ENCODE measurements at places on chromosomes 7 and 10.

GRCh38 chr10:21355591-21356011, 169.9 kb downstream of the SKIDA1 start:
- no peak for DNase-seq

GRCh38 chr7:2631946-2632732, at the start of gene TTYH3:
TTYH3 (plus strand) TSS chr7:2631986; CDS start chr7:2632156, 170 bp downstream.
- DNase-seq = no peak

DNA sequence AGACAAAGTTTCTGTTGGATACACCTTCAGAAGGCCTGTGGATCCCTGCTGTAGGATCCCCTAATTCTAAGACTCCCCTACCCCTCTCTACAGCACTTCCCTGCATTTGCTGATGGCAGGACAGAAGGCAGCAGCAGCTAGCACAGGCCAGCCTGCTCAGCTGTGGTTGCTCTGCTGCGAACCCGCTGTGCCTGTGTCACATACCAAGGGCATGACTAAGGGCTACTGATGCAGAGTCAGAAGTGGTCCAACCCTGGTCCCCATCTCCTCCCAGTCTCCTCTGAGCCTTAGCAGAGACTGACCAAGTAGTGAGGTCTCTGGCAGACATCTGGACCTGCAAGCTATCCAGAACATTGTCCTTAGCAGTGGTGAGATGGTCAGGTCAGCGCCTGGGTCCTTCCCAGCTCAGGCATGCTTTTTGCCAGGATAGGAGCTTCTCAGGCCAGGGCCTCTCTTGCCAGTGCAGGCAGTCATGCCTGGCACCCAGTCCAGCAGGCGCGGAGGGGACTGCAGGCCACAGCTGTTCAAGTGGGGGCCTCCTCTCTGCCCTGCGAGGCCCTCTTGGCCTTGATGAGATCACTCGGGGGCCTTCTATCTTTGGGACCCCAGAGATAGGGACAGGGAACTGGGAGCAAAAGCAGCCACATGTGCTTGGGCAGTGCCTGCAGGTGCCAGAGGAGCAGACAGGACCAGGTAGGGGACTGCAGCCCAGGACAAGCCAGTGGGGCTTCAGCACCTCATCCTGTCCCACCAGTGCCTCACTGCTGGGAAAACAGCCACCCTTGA, 146.4 kb downstream of the ZNF248 start:
- DNase-seq = no peak

GRCh38 chr10:79449181-79450146, 4.0 kb upstream of the ZCCHC24 start:
- DNase-seq = no peak

DNA sequence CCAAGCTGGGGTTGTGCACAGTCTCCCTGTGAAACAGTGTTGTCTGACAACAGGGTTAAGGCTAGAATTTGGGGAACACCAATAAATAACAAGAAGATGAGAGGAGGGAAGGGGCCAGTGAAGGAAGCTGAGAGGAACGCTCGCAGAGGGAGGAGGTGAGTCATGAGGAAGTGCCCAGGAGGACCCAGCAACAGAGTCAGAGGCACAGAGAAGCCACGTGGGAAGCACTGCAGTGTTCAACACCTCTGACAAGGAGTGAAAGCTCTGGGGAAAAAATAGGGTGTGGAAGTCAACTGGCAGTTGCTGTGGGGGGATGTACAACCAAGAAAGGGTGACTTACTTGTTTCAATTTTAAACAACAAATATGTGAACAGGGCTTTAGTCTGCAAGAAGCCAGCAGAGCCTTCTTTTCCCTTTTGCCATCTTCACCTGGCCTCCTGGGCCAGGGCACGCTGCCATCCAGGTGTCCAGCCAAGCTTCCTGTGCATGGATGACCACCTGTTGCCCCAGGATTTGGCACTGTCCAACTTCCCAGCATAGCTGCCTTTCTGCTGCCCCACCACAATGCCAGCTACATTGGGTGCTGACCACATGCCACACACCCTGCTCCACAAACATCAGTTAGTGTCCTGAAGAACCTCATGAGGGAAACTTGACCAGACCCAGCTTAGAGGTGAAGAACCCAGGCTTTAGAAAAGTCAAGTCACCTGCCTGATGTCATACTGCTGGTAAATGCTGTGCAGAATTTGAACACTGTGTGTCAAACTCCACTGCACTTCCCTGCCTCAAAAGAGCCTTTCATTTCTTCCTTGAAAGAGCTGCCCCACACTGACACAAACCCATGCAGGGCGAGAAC, 69.6 kb downstream of the ATXN7L1 start:
- no peak for DNase-seq

- no peak for DNase-seq
These were observed 22.4 kb downstream of the GBF1 start for GRCh38 chr10:102267748-102268147.

DNA sequence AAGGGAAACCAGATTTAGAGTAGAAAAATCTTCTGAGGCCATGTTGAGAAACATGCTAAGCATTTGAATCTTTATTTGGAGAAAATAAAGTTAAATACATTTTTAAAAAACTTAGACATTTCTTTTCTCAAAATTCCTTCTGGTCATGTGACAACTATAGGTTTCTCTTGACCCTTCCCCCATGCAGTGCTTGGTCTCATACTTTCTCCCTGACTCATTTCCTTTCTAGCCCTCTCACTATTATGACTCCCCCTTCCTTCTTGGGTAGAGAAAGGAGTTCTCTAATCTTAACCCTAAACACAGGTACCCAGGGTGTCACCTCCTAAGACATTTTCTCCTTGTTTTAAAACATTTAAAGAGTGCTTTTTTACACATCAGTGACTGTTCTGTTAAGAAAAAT, 179.5 kb upstream of the TMEM106B start:
- DNase-seq = no peak

DNA sequence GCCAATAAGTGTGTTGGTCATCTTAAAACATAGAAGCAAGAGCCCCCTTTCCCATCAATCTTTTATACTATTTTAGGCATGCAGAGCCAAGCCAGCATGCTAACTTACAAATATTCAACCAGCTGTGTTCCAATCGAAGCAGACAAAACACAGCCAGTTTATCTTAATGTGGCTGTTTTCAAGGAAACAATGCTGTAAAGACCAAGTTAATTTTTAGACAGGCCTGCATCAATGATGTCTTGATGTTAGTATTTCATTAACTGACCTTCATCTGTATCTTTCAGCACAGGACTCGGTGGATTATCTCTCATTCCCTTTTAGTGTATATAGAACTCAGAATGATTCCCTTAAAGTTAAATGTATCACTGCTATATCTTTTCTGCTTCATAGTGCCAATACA, 262.0 kb upstream of the ZWINT start:
- DNase-seq = no peak

- DNase-seq = peak; percentile 15
These were observed 81.7 kb downstream of the RNF32 start for GRCh38 chr7:156722043-156722826.

DNA sequence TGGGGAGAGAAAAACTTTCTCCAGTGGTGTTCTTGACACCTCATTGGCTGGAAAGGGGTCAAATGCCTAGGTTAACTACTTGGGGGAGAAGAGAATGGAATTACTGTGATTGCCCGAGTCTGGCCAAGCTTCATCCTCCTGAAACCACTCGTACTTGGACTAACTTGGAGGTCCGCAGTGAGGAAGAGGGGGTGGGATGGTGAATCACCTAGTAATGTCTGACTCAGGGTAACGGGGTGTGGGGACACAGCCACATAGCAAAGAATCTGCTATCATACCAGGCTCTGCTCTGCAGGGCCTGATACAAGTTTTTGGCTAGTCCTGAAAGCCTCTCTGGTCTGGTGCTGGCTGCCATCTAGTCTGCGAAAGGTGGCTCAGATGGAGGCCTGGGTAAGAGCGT, 190.9 kb downstream of the RPS24 start:
- no peak for DNase-seq

DNA sequence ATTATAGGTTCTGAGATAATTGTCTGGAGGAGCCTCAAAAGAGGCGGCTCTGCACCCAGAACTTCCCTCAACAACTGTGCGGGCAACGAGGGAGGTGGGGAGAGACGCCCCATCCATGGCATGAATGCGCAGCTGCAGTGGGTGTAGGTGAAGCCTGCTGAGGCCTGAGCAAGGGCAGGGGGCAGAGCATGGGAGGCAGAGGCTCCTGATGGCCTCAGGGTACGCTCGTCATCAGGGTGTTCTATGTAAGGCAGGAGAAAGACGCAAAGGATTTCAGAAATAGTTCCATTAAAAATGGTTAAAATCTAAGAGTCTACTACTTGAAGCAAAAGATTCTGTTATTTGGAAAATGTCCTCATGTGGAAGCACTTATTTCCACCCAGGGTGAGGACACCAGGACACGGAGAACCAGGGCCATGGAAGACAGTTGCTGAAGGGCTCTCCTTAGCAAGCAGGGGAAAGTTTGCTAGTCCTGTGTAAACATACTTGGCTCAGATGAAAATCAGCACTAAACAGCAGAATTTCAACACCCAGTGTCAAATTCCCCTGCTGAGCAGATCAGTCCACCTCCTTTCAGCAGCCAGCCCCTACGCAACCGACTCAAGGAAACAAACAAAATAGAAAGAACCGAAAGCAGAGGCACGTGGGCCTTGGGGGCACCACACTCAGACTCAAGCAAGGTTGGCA, 18.9 kb downstream of the INSIG1 start:
- DNase-seq = no peak

- DNase-seq = no peak
These were observed 309.8 kb downstream of the PARD3 start for GRCh38 chr10:34505338-34505737.

- DNase-seq = no peak
These were observed 771.4 kb downstream of the LRMDA start for GRCh38 chr10:76202777-76203176.

DNA sequence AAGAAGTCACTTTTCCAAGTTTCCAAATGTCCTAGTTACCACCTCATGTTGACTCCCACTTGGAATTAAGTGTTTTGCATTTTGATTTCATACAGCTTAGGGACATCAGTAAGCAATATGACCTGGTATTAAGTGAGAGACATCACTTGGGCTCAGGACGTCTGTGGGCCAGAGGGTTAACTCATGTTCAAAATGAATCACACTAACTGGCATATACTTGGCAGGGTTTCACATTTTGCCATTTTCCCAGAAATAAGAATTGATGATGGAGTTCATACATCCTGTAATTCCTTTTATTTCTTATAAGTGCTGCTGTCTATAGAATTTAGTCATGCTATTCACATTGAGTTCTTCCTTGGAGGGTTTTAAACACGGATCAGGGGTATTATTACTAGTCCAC, 516.5 kb downstream of the PHTF2 start:
- DNase-seq = no peak

GRCh38 chr7:135392701-135393100, 117.2 kb downstream of the CNOT4 start:
- DNase-seq = peak; percentile 29

DNA sequence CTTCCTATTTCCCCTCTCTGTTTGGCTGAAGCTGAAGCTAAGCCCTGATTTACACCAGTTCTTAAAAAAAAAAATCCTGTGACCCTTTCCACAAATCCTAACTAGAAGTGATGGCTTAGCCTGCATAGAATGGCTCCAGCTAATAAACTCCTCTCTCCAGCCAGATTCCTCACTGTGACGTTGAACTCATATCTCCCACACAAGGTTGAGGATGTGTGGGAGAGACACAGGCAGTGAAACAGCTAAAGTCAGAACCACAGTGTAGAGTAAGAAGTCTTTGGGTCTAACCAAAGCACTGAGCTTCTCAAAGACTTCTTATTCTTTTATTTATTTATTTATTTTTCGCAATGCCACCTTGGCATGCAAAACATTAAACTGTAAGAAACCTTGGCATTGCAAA, 268.3 kb downstream of the SNX13 start:
- DNase-seq = no peak

DNA sequence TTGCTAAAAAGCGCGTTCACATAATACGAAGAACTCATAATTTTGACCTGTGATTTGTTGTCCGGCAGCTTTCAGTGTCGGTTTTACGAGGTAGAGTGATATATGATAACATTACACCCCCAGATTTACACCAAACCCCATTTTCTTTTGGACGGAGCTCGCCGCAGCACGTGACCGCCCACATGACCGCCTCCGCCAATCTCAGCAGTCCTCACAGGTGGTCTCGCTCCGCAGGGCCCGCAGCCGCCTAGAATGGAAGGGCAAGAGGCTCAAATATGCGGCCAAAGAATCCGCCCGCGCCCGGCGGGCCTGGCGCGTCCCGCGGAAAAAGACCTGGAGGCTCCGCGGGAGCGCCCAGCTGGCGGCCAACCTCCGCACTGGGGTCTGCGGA, at the start of gene HOXA7:
HOXA7 (minus strand) TSS at position 168 of the 391 bp plus-strand sequence; CDS start at position 38, 130 bp downstream.
- no peak for DNase-seq

GRCh38 chr7:25083201-25083600, 41.9 kb downstream of the CYCS start:
- no peak for DNase-seq

DNA sequence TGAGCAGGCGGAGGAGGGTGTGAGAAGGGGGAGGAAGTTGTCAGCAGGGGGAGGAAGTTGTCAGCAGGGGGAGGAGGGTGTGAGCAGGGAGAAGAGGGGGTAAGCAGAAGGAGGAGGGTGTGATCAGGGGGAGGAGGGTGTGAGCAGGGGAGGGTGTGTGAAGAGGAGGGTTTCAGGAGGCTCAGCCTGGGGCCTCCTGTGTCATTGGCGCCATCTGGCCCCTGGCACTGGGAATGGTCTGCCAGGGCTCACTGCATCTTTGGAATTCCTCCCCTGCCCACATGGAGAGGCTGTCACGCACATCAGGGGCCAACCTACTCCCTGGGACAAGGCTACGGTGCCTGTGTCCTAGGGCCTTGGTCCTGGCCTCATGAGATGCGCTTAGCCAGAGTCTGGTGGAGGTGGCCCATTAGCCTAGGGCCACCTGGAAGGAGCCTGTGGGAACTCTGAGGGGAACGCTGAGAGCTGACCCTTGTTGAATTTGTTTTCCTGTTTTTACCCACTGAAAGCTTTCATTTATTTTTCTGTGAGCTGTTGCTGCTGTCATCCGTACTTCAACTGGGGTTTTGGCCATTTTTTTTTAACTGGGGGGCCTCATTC, 18.0 kb downstream of the CAMK2B start:
- no peak for DNase-seq

GRCh38 chr7:158516524-158516923, 71.1 kb downstream of the PTPRN2 start:
- no peak for DNase-seq

DNA sequence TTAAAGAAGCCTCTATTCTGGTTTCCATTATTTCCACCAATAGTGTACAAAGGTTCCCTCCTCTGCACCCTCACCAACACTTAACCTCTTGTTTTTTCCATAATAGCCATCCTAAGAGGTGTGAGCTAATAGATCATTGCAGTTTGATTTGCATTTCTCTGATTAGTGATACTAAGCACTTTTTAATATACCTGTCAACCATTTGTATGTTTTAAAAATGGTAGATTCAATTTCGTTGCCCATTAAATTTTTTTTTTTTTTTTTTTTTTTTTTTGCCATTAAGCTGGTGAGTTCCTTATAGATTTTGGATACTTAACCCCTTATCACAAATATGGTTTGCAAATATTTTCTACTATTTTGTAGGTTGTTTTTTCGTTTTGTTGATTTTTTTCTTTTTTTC, 23.2 kb downstream of the WAC start:
- DNase-seq = no peak

DNA sequence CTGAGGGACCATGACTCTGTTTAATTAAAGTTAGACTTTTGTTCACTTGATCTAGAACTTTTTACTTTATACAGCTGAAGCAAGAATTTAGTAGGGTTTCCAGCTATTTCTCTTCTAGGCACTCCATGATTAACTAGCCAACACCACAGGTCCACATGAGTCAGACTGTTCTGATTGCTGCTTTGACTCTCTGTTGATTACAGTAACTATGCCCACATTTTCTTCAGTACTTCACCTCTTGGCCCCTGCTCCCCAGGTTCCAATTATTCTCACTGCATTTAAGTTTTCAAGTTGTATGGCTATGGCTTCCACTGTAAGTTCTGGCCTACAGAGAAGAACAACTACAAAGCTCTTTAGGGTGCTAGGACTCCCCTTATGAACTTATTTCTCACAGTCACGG, 737.2 kb upstream of the IGFBP3 start:
- no peak for DNase-seq

GRCh38 chr10:113947184-113948041, 93.0 kb downstream of the NHLRC2 start:
- DNase-seq = no peak
